Activated naive CD4-positive, alpha-beta T cell treated with anti-CD3 and anti-CD28 coated beads, Interleukin-2, amount 50 U/mL, for 16 hours (primary cell): ENCODE measurements at places on chromosomes 16 and 17.

DNA sequence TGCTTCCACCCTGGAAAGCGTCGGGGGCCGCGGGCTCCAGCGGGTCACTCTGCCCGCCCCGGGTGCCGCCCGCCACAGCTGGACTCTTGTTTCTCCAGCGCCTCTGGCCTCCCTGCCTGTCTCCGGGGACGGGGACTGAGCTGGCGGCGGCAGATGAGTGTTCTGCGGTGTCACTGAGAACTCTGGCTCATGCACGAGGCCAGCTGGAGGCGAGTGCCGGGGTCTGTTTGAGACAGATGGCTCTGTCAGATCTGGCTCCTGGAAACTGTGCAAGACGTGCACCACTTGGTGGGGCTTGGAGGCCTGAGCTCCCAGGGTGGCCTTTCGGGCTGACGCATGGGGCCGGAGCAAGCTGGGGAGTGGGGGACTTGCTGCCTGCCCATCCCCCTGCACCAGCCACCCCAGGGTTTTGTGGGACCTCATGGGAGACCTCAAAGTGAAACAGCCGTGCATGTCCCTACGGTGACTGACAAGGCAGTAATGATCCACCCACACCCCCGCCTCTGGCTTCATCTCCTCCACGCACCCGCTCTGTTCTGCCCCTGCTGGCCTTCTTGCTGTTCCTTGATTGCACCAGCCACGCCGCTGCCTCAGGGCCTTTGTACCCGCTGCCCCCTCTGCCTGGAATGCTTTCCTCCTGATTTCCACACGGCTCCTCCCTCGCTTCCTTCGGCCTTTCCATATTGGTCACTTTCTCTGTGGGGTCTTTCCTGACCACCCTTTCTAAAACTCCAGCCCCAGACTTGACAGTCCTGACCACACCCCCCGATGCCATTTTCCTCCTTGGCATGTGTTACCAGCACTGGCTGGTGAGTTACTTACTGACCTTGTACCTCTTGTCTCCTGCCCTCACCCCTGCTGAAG is 174.9 kb upstream of the CIBAR2 start:
- no peak for DNase-seq

DNA sequence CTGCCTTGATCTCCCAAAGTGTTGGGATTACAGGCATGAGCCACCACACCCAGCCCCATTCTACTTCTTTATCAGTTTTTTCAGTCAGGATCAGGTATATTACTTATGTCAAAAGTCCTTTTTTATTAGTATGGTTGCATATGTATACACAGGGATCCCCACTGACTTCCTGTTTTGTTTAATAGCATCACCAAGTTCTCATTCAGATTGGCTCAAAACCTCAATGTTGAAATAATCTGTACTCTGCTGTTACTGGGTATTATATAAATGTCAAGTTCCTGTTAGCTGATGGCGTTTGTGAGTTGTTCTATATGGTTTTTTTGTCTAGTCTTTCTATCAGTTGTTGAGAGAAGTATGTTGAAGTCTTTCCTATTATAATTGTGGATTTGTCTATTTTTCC is 168.5 kb downstream of the BCAS3 start:
- no peak for DNase-seq

DNA sequence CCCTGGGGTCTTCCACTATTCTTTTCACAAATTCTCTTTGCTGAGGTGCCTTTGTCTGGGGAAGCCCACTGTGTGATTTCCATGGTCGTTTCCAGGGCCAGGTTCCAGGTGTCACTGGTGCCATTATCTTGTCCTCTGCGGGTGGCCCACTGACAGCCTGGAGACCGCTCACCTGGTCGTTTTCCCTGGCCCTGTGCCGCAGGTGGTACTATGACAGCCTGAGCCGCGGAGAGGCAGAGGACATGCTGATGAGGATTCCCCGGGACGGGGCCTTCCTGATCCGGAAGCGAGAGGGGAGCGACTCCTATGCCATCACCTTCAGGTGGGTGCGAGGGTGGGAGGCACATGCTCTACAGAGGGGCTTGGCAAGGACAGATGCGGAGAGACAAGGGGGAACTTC is 98.9 kb downstream of the SDR42E1 start:
- DNase-seq, result no peak

DNA sequence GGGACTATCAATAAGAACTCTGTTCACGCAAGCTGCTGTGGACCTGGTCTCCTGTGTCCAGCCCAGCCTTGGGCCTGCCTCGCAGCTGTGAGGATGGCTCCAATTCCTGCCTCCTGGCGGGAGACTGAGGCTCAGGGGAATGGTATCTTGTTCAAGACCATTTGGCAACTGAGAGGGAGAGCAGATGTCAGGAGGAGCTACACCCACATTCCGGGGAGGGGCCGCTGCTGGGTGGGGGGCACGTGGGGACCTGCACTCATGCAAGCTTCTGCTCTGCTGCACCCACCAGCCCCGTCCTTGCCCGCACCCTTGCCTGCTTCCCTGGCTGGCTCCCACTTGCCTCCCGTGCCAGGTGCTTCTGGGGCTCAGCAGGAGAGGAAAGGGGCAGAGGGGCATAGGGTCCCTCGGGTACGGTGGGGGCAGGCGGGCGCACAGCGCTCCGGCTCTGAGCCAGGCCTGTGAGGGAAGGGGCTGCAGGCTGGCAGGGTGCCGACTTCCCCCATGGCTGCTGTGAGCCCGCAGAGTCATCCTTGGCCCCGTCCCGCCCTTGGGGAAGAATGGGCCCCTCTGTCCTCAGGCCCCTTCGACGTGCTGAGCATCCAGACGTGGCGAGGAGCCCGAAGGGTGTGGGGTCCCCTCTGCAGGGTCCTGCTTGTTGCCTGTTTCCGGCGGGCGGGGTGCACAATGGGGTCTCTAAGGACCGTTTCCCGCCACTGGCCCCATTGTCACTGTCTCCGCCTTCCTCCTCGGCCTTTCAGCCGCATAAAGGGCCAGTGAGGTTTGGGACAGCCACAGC is 2.7 kb downstream of the METRN start:
- no peak for DNase-seq

GRCh38 chr17:60959011-60959410 is 281.4 kb downstream of the BCAS3 start:
- DNase-seq, result no peak

DNA sequence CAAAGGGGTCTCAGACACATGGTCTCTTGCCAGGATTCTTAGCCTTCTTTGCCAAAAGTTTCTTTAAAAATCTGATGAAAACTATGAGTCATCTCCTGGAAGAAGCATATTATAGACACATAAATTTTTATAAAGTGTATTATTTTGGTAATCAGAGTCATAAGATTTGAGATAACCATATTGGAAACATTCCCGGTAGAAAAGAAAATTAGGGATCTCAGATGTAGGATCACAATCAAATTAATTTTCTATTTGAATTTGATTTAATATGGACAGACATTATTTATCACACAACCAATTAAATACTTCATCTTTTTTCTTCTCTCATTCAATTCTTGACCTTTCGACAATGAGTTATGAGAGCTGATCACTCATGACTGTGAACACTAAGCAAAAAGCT is 347.7 kb upstream of the CDH8 start:
- DNase-seq, result no peak

GRCh38 chr17:57553526-57553925 is 191.6 kb downstream of the CCDC182 start:
- DNase-seq, result no peak

- no peak for DNase-seq
Observed at GRCh38 chr16:2285731-2286191, 17.8 kb upstream of the RNPS1 start.

- DNase-seq, result no peak
Observed at GRCh38 chr17:59972778-59973177, 8.2 kb upstream of the RNFT1 start.

DNA sequence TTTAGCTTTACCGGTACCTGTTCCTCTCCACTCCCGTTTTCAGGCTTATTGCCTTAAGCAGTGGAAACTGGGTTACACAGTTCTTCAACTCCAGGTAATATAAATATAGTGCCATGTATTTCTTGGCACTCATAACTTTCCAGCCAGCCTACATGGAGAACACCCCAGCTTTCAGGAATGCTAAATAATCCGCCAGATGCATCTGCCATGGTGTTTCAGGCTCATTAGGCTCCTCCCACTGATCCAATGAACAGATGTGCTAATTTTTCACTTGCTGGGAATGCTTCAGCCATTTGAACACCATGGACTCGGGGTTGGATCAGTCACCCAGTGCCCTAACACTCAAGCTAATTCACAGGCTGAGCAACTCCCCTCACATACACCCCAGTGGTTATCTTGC is 4.6 kb downstream of the ANKFN1 start:
- DNase-seq, result no peak

GRCh38 chr17:10041287-10041612 is 136.2 kb upstream of the RCVRN start:
- DNase-seq, result no peak
